ENCODE measurements at places on chromosomes 6 and 20.

GRCh38 chr20:53752971-53753879 is 159.6 kb upstream of the ZNF217 start:
- DNase-seq = no peak

- DNase-seq = no peak
Measured at GRCh38 chr6:147604373-147604772, 95.9 kb downstream of the SAMD5 start.

DNA sequence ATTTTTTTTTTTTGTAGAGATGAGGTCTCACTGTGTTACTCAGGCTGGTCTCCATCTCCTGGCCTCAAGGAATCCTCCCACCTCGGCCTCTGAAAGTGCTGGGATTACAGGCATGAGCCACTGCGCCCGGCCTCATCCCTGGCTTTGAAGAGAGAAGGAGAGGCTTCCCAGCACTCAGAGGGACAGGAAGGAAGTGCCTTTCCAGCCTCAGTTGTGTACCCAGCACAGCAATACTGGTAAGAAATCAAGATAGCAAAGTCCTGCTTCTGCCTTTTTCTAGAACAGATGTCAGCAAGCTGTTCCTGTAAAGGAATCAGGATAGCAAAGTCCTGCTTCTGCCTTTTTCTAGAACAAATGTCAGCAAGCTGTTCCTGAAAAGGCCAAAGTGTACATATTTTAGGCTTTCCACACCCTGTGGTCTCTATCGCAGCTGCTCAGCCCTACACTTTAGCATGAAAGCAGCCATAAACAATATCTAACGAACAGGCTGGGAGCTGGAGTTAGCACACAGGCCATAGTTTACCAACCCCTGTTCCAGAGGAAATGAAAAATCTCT is 6.3 kb upstream of the PLTP start:
- no peak for DNase-seq

GRCh38 chr20:3933218-3933617 is 44.0 kb downstream of the PANK2 start:
- DNase-seq = no peak

GRCh38 chr6:88848870-88849269 is 114.5 kb downstream of the RNGTT start:
- DNase-seq = no peak

DNA sequence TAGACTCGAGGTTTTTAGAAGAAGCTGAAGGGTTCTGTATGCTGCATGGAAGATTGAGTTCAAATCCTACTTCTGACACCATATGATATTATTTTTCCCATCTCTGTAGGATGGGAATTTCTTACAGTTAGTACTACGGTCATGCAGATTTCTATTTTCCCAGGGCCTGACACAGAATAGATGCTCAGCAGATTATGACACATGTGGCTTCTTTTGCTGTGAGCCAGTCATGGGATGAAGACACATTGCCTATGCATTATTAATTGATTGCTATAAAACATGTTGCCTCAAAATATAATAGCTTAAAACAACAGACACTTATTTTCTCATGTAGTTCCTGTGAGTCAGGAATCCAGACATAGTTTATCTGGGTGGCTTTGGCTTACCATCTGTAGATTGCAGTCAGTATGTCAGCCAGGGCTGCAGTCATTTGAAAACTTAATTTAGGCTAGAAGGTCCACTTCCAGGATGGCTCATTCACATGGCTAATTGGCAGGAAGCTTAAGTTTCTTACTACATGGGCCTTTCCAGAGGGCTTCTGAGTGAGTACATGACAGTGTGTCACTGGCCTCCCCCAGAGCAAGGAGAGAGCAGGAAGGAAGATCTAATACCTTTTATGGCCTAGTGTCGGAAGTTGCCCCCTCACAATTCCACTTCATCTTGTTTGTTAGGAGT is 29.5 kb downstream of the TOP1 start:
- DNase-seq = no peak

Data from stimulated activated CD4-positive, alpha-beta T cell treated with anti-CD3 and anti-CD28 coated beads, Interleukin-12 subunit alpha, Interleukin-12 subunit beta, amount 100 ng/mL, for 4 hours (primary cell).